ENCODE measurements at places on chromosomes 11 and 22.

- no peak for DNase-seq
- H3K4me3 ChIP-seq = no peak overlapping the region
- no peaks in the 10 kb centered on the region for H3K27me3 ChIP-seq
- peaks cover 9% of the 10 kb centered on the region for H3K4me1 ChIP-seq
- no peaks in the 10 kb centered on the region for H3K36me3 ChIP-seq
These were observed 6.3 kb downstream of the TMA7B start for GRCh38 chr22:39966470-39966869.

GRCh38 chr22:25545672-25546071, 18.8 kb upstream of the GRK3 start:
- H3K4me3 ChIP-seq = no peak overlapping the region
- no peaks in the 10 kb centered on the region for H3K4me1 ChIP-seq
- H3K27me3 ChIP-seq = no peaks in the 10 kb centered on the region
- H3K36me3 ChIP-seq = no peaks in the 10 kb centered on the region

DNA sequence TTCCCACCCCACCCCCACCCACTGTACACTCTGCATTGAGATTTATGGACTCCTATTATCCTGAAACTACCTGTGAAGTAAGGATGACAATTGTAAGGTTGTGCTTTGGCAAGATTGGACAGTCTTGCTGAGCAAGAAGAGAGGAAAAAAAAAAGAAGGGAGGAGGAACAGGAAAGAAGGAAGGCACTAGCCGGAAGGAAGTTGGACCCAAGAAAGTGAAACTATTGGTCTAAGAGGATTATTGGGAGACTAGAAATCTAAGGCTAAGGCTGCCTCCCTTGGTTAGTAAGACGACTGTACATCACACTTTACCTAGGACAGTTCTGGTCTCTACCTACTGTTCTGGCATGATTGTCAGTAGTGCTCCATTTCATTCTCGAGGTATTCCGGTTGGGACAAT, 12.1 kb upstream of the TRIM44 start:
- DNase-seq = no peak
- H3K27me3 ChIP-seq = no peaks in the 10 kb centered on the region
- H3K4me1 ChIP-seq = no peaks in the 10 kb centered on the region
- H3K36me3 ChIP-seq = no peaks in the 10 kb centered on the region
- H3K4me3 ChIP-seq = no peak overlapping the region

DNA sequence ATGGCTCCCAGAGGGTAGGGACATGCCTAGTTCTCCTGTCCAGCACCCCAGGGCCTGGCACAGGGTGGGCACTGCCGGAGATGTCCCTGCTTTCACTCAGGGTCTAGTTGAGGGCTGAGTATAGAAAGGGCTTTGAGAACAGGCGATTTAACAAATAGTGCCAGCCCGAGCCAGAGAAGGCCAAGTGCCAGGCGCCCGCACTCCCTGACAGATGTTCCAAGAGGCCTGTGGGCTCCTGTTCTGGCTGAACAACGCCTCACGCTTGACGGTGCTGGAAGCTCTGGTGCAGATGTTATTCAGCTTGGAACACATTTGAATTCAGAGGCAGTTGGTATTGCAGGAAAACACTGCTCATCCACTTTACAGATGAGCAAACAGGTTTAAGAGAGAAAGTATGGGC, 46.5 kb downstream of the NFAM1 start:
- DNase-seq = peak; percentile 45
- no peaks in the 10 kb centered on the region for H3K27me3 ChIP-seq
- H3K36me3 ChIP-seq = no peaks in the 10 kb centered on the region
- H3K27ac ChIP-seq = no peak overlapping the region

DNA sequence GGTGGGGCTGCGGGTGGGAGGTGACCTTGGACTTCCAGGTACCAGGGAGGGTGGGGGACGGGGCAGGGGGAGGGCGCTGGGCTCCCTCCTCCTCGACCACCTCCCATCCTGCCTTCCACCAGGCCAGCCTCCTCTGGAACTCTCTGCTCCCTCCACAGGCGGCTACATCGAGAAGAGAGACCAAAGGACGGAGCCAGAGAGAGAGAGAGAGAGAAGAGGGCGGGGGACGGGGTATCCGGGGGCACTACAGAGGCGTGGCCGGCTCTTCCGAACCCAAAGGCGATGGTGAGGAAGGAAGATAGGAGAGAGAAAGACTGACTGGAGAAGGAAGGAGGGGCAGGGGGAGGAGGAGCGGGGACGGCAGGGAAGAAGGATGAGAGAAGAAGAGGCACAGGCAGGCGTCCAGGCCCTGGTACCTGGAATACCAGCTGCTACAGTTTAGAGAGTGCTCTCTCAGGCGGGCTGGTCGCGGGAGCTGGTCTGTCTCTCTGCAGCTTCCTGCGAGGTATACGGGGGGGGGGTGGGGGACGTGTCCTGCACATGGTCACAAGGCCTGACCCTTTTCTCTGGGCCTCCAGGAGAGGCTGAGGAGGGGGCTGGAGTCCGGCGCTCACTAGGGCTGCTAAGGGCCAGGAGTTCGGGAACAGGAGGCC, 38.0 kb downstream of the IGSF9B start:
- peaks cover 83% of the 10 kb centered on the region for H3K36me3 ChIP-seq
- H3K4me1 ChIP-seq = peaks cover 6% of the 10 kb centered on the region
- H3K27me3 ChIP-seq = peaks cover 20% of the 10 kb centered on the region
- H3K4me3 ChIP-seq = no peak overlapping the region
- no peak overlapping the region for H3K27ac ChIP-seq
- no peak for DNase-seq

GRCh38 chr11:17760102-17761029, 25.8 kb downstream of the KCNC1 start:
- H3K4me1 ChIP-seq = no peaks in the 10 kb centered on the region
- H3K36me3 ChIP-seq = no peaks in the 10 kb centered on the region
- no peak overlapping the region for H3K27ac ChIP-seq
- no peak overlapping the region for H3K4me3 ChIP-seq
- peaks cover 7% of the 10 kb centered on the region for H3K27me3 ChIP-seq

- no peaks in the 10 kb centered on the region for H3K27me3 ChIP-seq
- H3K4me3 ChIP-seq = no peak overlapping the region
- no peak overlapping the region for H3K27ac ChIP-seq
- no peaks in the 10 kb centered on the region for H3K4me1 ChIP-seq
- DNase-seq = no peak
- peaks cover 98% of the 10 kb centered on the region for H3K36me3 ChIP-seq
These were observed 40.9 kb downstream of the ATG13 start for GRCh38 chr11:46658259-46658658.

GRCh38 chr11:3037040-3037944, 19.9 kb downstream of the CARS1 start:
- H3K36me3 ChIP-seq = peaks cover 95% of the 10 kb centered on the region
- DNase-seq = peak; percentile 87
- no peak overlapping the region for H3K27ac ChIP-seq
- H3K4me3 ChIP-seq = no peak overlapping the region
- no peaks in the 10 kb centered on the region for H3K27me3 ChIP-seq
- peaks cover 8% of the 10 kb centered on the region for H3K4me1 ChIP-seq

- H3K36me3 ChIP-seq = no peaks in the 10 kb centered on the region
- H3K4me3 ChIP-seq = no peak overlapping the region
- peak; percentile 8 for DNase-seq
- H3K27me3 ChIP-seq = no peaks in the 10 kb centered on the region
- peaks cover 30% of the 10 kb centered on the region for H3K4me1 ChIP-seq
These were observed 55.2 kb upstream of the WNT7B start for GRCh38 chr22:46031965-46032851.

DNA sequence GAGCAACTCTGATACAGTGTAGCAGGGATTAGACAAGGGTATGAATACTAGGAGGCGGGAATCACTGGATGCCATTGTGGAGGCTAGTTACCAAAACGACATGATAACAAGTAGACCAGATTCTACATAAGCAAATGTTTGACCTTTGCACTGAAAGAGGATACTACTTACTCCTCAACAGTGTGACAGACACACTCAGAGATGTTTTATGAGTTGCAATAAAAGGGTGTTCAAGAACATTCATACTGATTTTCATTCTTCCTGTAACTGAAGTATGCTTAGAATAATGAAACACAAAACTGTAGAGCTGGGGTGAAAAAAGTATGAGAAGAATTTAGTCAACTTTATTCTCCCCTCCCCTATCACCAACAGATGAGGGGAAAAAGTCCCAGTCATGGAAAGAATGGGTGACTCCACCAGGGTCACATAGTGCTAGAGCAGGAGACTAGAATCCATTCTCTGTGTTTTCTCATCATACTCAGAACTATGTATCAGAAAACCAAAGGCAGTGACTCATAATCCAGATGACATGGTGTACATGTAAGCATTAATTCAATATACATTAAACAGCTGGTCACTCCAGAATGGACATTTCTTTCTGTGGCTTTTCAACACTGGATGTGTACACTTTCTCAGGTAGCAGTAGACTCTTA, 32.8 kb downstream of the ARHGAP20 start:
- H3K27ac ChIP-seq = no peak overlapping the region
- no peak overlapping the region for H3K4me3 ChIP-seq
- no peaks in the 10 kb centered on the region for H3K4me1 ChIP-seq
- no peaks in the 10 kb centered on the region for H3K36me3 ChIP-seq
- DNase-seq = no peak

DNA sequence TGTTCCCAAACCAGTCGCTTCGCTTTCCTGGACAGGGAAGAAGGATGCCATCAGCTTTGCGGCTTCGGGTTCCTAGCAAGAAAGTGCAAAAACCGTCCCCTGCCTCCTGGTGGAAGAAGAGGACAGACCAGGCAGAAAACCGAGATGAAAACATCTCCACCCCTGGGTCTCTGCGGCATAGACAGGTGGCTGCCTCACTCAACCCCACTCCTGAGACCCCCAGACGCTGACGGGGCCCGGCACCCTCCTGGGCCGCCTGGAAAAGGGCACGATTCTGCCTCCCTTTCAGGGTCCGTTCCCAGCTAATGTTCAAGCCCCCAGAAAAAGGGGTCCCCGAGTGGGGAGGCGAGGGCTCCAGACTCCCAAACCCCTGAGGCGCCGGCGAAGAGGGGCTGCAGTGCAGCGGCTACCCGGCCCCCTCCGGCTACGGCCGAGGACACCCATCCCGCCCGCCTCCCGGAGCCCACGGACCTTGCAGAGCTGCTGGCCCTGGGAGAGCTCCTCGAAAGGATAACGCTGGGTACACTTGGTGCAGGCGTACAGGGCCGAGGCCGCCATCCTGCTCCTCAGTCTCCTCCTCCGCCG, 569 bp downstream of the FAM76B start:
- H3K4me1 ChIP-seq = peaks cover 22% of the 10 kb centered on the region
- peak overlapping the region; percentile 99 for H3K27ac ChIP-seq
- peaks cover 10% of the 10 kb centered on the region for H3K36me3 ChIP-seq
- DNase-seq = peak; percentile 70

- H3K27me3 ChIP-seq = no peaks in the 10 kb centered on the region
- H3K4me3 ChIP-seq = no peak overlapping the region
- DNase-seq = no peak
- no peak overlapping the region for H3K27ac ChIP-seq
- H3K4me1 ChIP-seq = no peaks in the 10 kb centered on the region
These were observed 46.3 kb downstream of the PGR start for GRCh38 chr11:101083335-101083734.

DNA sequence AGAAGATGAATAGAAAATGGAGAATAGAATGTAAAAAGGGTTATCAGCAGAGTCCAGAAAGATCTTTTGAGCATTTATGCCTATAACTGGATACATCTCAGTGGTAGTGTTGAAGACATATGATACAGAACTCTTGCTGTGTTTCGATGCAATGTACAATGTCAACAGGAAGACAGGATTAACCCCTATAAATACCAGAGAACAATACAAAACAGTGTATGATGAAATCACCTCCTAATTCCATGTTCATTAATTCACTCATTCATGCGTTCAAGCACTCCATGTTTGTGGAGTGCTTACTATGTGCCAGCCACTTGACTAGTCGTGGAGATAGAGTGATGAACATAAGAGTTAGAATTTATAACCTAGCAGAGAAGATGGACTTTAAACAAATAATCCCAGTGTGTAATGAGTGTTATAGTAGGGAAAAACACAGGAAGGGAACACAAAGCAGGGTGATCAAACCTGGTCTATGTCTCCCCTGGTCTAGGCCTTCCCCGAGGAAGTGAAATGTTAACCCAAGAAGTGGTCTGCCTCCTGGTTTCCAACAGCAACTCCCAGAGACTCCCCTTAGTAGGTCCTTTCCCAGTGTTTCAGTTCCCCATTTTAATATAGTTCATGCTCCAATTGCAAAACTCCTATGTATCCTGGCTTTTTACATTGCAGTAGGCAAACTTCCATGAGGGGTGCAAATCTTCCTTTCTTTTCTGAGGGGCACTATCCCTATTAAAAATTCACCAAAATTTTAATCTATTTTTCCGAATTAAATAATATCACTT, 9.1 kb upstream of the SESN3 start:
- no peaks in the 10 kb centered on the region for H3K27me3 ChIP-seq
- no peaks in the 10 kb centered on the region for H3K4me1 ChIP-seq
- H3K4me3 ChIP-seq = no peak overlapping the region

- no peak overlapping the region for H3K4me3 ChIP-seq
- H3K4me1 ChIP-seq = peaks cover 27% of the 10 kb centered on the region
- H3K27me3 ChIP-seq = no peaks in the 10 kb centered on the region
- DNase-seq = no peak
These were observed 176.5 kb downstream of the LARGE1 start for GRCh38 chr22:33743756-33744155.

DNA sequence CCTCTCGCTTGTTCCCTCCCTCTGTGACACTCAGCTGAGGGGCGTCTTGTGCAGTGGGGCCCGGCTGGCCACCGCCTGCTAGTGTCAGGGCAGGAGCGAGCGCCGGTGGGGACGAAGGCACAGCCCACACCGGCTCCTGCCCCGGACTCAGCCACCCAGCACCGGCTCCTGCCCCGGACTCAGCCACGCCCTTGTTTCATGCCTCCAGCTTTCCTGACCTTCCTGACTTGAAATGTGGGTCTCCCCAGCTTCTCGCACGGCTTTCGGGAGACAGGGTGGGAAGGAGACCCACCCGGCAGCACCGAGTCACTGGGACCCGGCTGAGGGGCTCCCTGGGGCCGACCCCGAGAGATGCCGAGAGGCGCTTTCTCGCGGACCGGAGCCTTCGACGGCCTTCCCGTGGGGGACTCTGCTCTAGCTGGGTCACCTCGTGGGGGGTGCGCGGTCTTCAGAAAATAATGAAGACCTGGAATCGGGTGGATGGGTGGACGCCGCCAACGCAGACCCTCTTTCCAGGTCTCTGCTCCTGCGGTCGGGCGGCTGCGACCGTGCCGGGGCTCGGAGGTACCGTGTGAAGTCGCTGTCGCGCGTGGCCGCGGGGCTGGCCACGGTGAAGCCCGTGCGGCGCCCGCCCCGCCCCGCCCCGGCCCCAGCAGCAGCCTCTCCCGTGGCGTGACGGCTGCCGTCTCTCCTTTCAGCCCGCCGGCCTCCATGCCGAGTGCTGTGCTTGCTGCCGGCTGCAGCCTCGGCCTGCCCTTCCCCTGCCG, 10.2 kb downstream of the GLB1L2 start:
- no peak overlapping the region for H3K27ac ChIP-seq
- no peak overlapping the region for H3K4me3 ChIP-seq
- H3K4me1 ChIP-seq = no peaks in the 10 kb centered on the region
- H3K36me3 ChIP-seq = no peaks in the 10 kb centered on the region

DNA sequence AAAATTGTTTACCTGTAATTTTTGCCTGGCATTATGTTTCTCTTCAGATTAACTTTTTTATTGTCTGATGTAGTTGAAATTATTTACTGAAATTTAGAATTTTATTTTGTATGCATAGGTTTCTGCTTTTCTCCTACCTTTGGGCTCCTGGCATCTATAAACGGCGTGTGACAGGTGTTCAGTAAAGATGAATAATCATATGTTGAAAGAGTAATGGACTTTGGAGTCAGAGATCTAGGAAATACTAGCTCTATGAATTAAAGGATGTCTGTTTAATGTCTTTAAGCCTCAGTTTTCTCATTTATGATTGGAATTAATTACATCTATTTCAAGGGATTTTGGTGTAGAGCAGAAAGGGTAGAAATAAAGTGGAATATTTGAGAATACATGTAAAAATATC, 7.2 kb upstream of the ANGPTL5 start:
- DNase-seq = no peak
- no peaks in the 10 kb centered on the region for H3K4me1 ChIP-seq
- H3K4me3 ChIP-seq = no peak overlapping the region
- H3K27ac ChIP-seq = no peak overlapping the region
- H3K36me3 ChIP-seq = no peaks in the 10 kb centered on the region
